Activated CD8-positive, alpha-beta memory T cell treated with anti-CD3 and anti-CD28 coated beads for 48 hours (primary cell): ENCODE measurements at places on chromosomes 12 and 14.

DNA sequence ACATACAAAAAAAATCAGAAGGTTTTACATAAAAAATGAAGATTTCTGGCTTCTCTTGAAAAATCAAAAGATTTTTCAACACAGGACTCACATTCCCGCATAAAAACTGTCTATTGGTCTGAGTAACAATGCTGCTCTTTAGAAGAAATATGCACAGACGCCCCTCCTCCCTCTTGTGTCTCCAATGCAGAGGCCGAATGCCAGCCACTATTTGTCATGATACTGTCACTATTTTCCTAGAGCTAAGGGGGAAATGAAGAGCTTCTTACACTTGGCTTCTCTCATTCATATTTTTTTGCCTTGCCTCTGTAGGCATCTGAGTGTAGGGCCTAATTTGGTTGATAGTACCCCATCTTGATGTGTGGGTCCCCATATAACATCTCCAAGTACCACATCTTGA is 98.0 kb downstream of the BBS10 start:
- DNase-seq = no peak

DNA sequence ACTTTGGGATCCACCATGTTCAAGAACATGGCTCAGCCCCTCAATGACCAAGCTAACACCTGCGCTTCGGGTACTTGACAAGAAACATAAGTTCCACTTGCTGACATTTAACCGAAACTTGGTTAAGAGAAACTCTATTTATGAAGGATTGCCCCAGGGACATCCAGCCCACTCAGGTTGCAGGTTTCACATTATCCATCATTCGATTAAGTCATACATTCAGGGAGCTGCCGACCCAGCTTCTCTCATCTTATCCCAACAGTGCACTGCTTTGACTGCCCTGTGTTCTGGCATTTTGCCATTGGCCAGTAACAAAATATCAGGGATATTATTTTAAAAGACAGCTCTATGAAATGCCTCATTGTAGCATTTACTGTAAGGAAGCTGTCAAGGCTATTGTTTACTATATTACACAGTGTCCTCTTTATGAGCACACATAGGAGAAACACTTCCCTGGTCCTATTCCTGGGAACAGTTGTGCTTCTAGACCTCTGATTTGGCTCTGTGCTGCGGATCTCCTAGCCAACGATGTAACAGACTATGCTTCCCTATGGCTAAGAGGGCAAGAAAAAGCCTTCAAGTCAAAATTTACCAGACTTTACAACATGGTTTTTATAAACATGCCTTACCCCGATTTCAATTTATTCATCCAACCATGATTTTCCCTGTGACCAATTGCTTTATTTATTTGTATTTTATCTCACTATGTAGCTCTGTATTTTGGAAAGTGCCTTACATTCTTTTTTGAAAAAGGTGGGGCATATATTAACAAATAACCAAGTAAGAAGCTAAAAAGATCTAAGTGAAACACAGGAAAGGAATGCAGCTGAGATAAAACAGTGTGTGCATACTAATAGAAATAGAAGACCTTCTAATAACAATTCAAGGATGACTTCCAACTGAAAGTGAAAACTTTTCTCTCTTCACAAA is 109.3 kb downstream of the ITPR2 start:
- DNase-seq = no peak

DNA sequence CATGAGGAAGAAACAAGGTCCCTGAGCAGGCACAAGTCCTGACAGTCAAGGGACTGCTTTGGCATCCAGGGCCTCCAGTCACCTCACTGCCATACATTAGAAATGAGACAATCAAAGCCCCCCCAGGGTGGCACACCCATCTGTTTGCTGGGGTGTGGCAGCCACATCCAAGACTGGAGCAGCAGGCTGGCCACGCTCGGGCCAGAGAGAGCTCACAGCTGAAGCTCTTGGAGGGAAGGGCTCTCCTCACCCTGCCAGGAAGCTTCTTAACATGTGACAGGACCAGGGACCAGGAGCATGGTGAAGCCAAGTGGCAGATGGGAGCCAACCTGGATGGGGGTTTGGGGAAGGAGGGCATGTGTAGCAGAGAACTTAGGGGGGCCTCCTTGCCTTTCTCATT is 10.0 kb downstream of the CACNB3 start:
- DNase-seq = no peak

DNA sequence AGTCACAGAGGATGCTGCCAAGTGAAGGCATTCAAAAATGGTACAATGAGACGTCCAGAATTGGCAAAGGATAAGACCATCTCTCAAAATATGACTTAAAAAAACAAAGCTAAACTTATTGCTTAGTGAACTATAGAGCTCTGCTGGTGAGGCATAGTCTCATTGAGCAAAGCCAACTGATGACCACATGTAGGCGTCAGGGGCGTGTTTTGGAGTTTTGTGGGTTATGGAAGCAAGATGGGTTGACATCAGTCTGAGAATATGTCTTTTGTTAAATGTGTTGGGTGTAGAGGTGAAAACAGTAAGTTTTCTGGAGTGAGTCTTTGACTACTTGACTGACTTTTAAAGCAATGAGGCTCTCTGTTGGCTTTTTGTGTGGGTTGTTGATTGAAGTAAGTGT is 47.2 kb downstream of the ATL1 start:
- DNase-seq = no peak

GRCh38 chr12:93762059-93762719 is 85.0 kb downstream of the CRADD start:
- DNase-seq = no peak

- DNase-seq = no peak
These were observed 70.4 kb downstream of the NTN4 start for GRCh38 chr12:95720146-95720545.

GRCh38 chr12:80838708-80839107 is 99.0 kb downstream of the LIN7A start:
- DNase-seq = no peak

- no peak for DNase-seq
These were observed 386.7 kb downstream of the DAD1 start for GRCh38 chr14:22202313-22202712.

DNA sequence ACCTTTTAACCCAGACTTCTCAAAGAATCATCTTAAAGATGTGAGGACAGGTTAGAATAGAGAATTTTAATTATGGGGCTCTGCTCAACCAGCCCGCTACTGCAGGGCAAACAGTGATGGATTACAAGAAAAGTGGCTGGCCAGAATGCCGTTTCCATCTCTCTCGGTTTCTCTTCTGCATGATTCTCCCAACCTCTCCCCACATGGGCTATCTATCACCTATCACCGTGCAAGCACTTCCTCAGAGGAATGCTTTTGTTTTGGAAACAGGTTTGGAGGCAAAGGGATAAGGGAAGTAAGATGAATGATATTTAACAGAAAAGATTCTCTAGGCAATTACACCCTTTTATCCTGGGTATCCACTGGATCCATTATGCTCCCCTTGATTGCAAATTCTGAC is 37.4 kb upstream of the PHC1 start:
- DNase-seq = no peak

- DNase-seq = no peak
These were observed 62.2 kb downstream of the TSPAN11 start for GRCh38 chr12:30988646-30989286.

DNA sequence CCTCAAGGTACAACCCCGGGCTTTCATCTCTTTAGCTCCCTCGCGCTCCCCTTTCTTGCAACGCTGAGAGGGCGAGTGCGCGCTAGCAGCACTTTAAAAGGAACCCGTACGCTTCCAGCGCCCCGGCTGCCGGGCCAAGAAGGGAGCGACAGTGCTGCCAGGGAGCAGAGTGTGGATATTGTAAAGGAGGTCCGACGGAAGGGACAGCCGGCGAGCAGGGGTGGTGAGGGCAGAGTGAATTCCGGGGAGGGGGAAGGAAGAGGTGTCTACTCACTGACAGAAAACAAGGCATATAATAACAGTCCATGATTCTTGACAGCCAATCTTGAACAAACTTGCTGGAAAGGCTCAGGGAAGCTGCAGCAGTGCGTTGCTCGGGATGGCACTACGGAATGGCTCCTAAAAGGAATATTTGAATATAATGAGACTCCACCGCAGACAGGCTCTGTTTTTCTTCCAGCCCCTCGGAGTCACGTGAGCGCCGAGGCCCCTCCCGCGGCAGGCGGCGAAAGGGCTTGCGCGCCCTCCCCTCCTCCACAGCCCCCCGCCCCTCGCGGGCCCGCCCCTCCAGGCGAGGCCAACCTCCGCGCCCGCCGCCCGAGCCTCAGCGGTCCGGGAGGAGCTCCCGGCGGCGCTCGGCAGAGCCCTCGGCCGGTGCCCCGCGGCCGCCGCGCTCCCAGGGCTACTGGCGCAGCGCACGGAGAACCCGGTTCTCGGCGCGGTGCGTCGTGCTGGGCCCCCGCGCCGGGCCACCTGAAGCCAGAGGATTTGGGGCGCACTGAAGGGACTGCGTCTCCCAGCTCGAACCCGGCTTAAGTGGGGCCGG is 3.4 kb downstream of the BMP4 start:
- DNase-seq = no peak

DNA sequence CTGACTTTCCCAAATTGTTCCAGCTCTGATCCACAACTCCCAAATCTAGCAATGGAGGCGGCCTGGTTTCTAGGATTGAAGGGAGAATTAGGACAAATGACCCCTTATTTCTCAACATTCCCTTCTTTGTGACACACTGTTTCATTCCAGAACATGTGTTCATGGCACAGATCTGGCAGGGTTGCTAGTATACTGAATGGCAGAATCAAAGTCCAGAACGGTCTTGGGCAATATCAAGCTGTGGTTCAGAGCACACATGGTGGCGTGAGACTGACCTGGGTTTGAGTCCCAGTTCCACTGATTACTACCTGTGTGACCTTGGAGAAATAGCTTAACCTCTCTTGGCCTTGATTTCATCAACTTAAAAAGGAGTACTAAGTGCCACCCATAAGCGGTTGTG is 152.5 kb downstream of the SAMD4A start:
- no peak for DNase-seq

DNA sequence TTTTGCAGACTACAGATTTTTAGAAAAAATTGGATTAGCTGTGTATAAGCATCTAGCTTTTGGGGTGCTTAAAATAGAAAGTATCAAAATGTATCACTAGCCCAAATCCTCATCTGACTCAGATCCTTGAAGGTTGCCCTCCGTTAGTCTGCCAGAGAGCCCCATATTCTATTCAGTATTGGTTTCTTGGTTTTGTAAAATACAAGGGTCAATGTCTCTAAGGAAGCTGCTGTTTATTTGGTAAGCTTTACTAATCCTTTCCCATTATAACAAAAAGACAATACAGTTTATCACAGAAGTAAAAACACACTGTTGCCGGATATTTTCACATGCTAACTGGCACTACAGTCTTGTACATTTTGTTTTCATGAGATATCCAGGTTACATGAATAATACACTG is 92.8 kb upstream of the PTHLH start:
- DNase-seq = no peak

DNA sequence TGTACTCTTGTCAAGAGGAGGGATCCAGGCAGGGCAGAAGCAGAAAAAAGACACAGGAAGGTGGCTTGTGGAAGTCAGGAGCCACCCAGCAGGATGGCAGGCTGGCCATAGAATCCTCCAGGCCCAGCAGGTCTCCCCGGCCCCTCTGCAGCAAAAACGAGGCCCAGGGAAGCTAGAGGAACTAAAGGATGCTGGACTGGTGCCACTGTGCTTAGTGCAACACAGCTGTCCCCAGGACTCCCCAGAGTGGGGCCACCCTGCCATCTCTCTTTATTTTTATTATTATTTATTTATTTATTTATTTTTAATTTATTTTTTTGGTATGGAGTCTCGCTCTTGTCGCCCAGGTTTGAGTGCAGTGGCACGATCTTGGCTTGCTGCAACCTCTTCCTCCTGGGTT is 54.1 kb downstream of the PITPNM2 start:
- no peak for DNase-seq

DNA sequence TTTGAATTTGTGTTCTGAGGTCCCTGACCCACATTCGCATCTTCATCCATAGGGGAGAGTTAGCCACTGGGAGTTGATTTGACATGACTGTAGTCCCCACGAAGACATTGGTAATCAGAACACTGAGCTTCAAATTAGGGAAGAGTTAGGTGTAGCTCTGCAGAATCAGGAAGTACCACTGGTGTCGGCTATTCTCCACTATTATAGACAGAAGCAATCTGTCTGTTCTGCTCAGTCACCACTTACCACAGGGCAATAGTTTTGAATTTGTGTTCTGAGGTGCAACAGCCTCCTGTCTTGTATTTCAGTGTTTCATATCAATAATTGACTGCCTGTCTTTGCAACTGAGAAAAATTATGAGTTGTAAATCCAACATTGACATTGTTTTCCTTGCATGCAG is 407.6 kb downstream of the LRFN5 start:
- DNase-seq = no peak

DNA sequence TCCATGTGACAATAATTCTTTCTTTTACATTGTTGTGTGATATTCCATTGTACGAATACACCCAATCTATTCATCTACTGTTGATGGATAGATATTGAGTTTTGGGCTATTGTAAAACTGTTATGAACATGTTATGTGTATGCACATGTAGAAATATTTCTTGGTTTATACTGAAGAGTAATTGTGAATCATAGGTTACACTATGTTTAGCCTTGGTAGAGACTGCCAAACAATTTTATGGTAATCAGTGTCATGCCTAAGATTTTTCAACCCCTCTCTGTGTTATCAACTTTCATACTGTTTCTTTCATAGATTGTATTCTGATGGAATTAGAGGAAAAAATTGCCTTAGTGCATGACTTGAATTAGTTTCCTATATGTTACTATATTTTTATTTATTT is 39.5 kb downstream of the FRMD6 start:
- DNase-seq = no peak

DNA sequence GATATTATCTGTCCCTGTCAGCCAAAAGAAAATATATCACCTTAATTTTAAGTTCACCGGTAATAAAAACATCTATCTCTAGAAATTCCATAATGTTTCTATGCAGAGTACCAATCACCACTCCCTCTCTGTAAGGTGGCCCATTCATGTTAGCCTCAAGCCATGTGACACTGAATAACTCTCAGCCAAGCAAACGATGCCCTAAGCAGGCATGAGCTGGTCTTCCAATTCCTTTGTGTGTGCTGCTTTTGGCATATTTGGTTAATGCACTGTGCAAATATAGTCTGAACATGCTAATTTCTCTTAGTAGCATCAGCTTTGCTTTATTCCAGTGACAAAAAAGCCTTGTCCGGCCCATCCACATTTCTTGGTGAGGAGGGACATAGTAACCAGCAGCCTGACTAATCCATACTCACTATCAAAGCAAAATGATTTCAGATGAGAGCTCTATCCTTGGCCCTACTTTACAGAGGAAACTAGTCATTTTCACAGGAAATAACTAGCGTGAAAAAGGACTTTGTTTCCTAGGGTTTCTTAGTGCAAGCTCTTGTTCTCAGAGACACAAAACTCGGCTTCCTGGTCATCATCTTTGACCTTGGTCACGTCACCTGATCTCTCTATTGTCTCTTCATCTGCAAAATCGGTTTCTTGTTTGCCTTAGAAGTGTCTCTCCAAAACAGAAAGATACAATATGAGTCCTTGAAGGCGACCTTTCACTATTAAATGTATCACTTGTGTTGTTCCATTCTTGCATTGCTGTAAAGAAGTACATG is 59.2 kb upstream of the RTRAF start:
- DNase-seq = no peak
